ENCODE measurements at places on chromosomes 5 and 9.

DNA sequence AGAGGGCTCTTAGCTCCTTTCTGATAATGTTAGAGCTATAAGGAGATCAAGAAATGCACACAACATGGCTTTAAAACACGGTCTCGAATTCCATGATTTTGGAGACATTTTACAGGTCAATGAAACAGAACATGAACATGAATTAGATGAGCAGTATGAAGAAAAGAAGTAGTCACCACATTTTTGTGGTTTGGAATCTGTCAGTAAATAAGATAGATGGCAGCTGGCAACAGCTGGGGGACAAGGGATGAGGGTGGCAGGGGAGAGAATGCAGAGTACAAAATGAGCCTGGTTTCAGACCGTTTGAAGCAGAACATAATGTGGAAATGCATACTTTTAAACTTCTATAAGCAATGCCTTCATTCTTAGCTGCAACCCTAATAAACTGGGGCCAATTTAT is 107.1 kb downstream of the OXCT1 start:
- no peak for DNase-seq

- DNase-seq = no peak
Measured at GRCh38 chr5:114360816-114361723, 800 bp upstream of the KCNN2 start.

DNA sequence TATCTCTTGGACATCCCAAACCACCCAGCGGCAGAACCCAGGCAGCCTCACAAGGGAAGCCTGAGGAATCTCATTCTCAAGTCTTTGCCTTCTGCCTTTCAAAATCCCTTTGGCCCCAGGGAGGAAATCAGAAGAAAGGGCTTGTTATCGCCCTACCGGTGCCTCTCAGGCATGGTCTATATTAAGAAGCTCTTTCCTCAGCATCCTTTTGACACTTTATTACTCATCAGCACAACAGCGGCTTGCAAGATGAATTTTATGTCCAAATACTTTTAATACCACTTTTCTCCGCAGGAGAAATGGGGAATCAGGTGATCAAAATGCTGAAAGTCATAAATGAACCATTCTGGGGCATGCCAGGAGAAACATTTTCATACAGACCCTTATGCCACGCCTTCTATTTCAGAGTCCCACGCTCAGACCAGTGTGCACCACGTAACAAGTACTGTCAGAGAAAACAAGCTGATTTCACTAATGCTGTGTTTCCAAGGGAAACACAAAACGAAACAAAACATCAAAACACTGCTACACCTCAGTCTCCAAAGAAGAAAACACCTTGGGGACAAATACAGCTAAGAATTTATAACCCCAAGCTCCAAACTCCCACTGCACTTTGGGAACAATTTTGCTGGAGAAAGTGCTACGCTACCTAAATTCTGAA is 30.0 kb downstream of the RAPGEF1 start:
- DNase-seq = peak; percentile 52

DNA sequence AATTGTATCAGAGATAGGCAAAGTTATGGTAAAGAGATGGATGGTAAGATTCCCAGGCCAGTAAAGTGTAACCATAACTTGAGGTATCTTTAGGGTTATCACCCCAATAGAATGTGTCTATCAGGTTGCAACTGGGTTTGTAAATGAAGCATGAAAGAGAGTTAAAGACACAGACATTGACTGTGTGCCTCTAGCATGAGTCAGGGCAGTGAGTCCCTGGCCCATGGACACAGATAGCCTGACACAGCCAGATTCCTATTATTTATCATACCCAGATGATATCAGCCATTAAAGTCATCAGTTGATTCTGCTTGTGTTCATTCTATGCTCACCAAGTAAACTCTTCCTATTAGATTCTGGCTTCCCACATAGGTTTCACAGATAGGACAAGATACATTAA is 33.5 kb upstream of the SNAPC3 start:
- no peak for DNase-seq

GRCh38 chr5:5542654-5543053 is 120.2 kb downstream of the ICE1 start:
- DNase-seq = no peak

DNA sequence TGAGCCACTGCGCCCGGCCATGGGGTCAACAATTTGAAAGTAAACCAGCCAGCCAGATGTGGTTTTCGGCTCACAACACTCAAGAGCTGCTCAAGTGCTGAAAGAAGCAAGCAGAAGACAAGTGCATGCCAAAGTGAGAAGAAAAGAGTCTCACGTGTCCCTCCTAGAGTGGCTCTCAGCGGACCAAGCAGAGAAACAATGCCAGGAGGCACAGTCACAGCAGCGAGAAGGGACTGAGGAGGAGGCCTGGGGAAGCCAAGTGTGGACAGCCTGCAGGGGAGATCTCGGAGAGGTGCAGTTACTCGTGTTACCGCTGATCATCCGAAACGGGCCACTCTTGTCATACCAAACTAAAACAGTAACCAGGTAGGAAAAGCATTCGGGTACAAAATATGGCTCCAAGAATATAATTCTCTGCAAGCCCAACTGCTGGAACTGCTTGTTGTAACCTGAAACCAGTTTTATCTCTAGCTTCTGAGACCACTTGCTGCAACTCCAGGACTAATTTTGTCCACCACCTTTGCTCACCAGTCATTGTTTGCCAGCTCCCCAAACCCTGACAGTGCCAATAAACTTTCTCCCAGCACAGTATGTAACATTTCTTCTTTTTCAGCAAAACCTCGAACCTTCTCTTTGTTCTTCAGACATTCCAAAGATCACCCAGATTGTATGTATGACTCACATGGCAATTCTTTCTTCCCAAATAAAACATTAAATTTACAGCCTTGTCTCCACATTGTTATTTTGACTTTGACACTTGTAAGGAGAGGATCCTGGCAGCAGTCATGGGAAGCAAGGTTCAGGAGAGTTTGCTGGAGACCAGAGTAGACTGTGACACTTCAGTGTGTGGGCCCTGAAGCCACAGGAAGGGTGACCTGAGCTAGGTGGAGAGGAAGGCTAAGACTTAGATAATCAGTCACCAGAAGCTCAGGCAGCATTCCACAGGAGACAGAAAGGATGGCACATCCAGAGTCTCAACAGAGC is 6.3 kb downstream of the SLC35D2 start:
- DNase-seq = no peak

GRCh38 chr5:66558560-66558959 is 37.6 kb upstream of the MAST4 start:
- no peak for DNase-seq

- no peak for DNase-seq
Measured at GRCh38 chr5:31783731-31784130, 144.8 kb downstream of the PDZD2 start.

- no peak for DNase-seq
Measured at GRCh38 chr9:137630679-137631078, 11.9 kb downstream of the EHMT1 start.

DNA sequence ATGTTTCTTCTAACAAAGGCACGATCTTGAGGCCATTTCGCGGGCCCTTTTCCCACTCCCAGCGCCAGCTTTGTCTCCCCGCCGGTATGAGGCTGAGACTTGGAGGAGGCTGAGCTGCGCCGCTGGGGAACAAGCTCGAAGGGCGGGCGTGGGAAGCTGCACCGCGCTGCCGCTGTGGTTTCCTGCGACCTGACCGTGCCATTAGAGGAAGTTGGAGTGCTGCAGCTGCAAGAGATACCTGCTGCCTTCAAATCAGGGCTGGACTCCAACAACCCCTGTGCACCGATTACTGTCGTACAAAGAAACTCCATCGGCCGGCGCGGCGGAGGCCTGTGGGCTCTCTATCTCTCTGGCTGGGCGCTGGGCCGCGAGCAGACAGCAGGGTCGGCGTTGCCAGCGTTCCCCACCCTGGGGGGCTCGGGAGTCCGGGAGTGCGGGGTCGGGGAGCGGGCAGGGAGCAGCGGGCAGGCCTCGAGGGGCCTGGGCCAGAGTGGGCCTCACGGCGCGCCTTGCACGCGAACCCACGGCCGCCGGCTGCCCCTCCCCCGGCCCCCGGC is 1.3 kb upstream of the ERBIN start:
- peak; percentile 74 for DNase-seq

DNA sequence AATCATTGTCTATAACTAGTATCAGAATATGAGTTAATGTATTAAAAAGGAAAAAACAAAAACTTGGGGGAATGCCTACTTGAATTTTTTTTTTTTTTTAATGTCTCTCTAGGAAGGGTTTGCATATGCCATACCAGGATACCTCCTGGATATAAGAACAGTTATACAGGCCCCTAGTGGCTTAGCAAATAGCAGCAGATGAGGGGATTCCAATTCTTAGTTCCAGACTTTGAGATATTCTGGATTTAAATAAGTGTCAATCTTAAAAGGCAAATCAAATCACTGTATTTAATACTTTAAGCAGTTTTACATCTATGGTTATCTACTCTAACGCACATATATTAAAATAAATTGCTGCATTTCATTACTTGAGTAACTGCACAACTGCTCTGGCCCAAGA is 1055.5 kb upstream of the DMAC1 start:
- no peak for DNase-seq

- DNase-seq = no peak
Measured at GRCh38 chr9:108003526-108003925, 514.0 kb upstream of the KLF4 start.

GRCh38 chr9:114899461-114899860 is 30.9 kb downstream of the TNFSF8 start:
- no peak for DNase-seq

DNA sequence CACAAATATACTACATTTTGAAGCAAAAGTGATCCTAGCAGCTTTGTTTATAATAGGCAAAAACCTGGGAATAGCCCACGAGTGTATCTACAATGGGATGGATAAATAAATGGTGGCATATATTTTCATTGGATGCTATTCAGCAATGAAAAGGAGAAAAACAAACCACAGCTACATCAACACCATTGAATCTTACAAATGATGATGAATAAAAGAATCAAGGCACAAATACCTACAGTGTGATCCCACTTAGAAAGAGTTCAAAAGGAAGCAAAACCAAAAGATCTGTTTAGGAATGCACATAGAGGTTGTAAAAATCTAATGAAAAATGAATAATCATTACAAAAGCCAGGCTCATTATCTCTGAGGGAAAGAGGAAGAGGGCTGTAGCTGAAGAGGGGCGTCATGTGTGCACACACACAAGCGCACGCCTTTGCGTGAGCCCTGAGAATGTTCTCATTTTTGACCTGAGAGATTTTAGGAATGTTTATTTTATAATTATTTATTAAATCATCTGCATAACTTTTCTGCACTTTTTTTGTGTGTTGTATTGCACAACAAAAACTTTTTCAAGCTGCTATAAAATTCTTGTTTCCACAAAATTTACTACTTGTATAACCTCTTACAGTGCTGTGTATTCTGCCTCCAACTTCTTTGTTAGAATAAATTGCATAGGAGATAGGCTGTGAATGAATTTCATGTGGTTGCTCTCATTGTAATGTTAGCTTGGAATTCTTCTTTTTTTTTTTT is 5.9 kb upstream of the RHOBTB3 start:
- DNase-seq = no peak

GRCh38 chr9:19481971-19482404 is 73.2 kb downstream of the ACER2 start:
- no peak for DNase-seq

All from stimulated activated CD4-positive, alpha-beta T cell treated with anti-CD3 and anti-CD28 coated beads, Interleukin-2, amount 100 ng/mL, for 24 hours (primary cell).